ENCODE measurements at places on chromosomes 5 and 9.
A peak's percentile ranks its signal among the peaks of the same experiment; 100 is the strongest.

DNA sequence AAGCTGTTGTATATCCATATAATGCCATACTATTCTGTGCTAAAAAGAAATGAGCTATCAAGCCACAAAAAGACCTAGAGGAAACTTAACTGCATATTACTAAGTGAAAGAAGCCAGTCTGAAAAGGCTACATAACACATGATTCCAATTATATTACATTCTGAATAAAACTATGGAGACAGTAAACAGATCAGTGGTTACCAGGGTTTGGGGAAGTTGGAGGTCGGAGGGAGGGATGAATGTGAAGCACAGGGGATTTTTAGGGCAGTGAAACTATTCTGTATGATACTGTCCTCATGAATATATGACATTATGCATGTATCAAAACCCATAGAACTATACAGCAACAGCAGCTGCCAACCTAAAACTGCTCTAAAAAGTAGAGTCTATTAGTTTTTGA, 5.6 kb upstream of the RFK start:
- DNase-seq: no peak

- DNase-seq: no peak
Measured at GRCh38 chr5:35880156-35880555, 23.5 kb downstream of the IL7R start.

DNA sequence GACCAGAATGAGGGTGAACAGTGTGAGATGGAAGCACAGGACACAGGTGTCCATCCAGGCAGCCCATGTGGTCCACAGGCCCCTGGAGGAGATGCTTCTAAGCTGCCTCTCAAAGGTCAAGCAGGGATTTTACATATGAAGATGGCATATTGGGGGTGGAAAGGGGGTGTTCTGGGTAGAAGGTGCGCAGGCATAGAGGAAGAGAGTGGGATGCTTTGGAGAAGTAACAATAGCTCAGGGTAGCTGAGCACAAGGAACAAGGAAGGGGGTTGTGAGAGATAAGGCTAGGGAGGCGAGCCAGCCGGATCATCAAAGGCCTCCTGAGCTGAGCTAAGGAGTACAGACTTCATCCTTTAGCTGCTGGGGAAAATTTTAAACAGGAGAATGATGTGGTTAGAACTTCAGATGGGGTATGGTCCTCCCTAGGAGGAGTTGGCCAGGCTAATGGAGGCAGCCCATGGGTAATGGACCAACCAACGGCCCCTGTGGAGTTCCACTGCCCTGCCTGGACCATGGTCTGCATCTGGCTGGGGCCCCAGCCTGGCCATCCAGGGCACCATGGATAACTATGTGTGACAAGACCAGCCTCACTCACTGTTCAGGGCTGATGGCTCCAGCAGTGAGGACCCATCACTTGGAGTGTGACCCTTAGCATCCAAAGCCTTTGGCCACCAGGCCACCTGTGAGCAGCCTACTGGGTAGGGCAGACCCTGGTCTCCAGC, 86.8 kb upstream of the TBC1D2 start:
- DNase-seq: no peak

DNA sequence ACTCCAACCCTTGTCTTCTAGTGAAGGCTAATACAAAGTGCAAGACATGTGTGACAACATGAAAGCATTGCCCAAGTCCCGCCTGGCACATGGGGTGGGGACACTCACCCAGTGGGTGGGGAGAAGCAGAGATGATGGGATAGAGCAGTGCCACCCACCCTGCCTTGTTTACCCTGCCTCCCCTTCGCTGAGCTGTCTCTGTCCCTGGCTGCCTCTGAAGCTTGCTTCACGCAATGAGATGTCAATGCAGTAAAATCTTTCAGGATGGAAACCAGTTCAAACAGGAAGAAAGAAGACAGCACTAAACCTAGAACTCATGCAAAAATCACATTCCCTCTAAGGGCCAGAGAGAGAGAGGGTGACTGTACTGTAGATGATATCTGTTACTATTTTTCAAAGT, 148.0 kb downstream of the INSYN2B start:
- no peak for DNase-seq

GRCh38 chr5:89556215-89556913, 673.4 kb upstream of the MEF2C start:
- no peak for DNase-seq

- DNase-seq: no peak
Measured at GRCh38 chr5:154664869-154665268, 90.3 kb upstream of the LARP1 start.

DNA sequence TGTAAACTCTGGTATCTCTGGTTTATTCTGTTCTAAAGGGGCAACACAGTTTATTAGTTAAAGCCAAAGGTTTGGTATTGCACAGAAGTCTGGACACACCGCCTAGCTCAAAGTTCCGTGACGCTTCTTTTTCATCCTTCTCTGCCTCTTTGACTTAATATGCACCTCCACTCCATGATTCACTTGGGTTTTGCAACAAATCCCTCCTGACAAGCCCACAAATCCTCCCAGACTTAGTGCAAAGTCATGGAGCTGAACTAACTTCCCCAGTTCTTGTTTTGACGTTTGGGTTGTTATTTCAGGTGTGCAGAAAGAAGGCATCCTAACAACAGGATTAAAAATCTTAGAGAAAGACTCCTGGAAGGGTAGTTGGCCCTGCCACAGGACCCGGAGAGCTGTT, 441.6 kb upstream of the DMAC1 start:
- no peak for DNase-seq

DNA sequence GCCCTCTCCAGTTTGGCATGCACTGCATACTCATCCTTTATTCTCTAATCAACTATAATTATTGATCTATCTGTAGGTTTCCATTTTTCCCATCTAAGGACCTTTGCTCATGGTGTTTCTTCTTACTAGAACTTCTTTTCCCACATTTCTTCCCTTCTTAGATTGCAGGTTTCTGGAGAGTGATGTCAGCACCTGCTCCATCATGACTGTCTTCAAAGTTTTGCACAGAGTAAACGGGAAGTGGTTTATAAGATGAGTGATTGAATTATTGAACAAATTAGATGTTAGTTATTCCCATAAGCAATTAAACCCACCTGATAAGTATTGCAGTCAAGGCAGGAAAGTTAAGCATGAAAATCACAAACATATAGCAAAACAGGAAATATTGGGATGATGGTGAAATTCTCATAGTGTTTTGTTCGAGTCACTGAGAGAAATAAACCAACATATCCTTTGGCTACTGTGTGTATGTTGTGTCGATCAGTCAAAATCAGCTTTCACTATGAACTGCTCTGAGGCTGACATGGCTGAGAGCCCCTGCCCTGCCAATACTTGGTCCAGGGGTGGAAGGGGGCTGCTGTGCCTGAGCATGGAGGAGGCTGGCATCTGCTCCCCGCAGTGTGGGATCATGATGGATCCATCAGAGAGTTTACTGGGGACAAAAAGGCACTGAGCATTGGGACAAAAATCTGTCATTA, 45.5 kb upstream of the S1PR3 start:
- DNase-seq: no peak

DNA sequence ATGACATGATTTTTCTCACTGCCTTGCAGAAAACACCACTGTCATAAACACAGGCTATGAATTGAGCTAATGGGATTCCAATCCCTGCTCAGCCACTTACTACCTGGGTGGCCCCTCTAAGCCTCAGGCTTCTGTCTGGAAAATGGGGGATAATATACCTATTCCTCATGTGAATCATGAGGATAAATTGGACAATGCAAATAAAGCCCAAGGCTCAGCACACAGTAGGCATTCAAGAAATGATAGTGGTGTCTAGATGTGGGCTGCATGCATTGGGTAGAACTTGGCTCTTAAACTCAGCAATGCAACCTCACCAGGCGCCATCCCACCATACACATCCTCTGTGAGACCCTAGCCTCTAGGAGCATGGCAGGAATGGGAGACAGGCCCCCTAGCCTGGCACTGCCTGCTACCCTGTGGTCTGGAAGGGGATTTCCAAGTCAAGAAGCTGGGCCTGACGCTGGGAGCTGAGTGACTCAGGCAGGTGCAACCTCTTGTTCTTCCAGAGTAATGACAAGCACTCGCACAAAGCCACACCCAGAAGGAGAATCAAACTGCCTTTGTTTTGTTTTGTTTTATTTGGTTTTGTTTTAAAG, 2.3 kb upstream of the TNIP1 start:
- no peak for DNase-seq

- DNase-seq: no peak
Measured at GRCh38 chr5:93246090-93246855, 334.7 kb downstream of the NR2F1-AS1 start.

DNA sequence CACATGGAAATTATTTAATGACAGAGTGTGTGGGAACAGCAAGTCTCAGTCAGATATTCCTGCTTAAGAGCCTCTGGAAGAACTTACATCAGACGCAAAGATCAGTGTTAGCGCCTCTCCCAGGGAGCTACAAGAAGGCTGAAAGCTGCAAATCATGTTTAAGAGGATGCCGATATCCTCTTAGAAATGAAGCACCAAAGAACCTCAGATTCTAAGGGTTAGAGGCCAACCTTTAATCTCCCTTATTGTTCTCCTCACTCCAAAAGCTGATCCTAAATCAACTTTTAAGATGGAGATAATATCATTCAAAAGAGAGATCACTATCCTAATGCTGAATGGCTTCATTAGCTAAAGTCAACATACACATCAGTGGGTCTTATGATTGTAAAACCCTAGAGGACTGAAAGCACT, 160.6 kb downstream of the NFIB start:
- DNase-seq: no peak

DNA sequence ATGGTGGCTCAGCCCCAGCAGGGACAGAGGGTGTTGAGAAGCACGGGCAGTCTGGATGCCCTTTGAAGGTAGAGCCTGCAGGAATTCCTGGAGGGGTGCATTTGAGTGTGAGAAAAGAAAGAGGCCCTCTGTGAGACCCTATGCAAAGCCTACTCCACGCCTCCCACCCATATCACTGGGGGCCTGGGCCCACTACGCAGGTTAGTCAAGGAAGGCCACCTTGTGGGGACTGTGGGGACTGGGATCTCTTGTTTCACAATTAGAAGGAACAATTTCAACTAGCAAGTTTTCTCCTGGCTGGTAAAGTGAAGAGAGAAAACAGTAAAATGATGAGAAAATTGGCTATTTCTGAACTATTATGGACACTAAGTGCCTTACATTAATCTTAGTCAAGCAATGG, 486.2 kb upstream of the DAP start:
- DNase-seq: no peak

DNA sequence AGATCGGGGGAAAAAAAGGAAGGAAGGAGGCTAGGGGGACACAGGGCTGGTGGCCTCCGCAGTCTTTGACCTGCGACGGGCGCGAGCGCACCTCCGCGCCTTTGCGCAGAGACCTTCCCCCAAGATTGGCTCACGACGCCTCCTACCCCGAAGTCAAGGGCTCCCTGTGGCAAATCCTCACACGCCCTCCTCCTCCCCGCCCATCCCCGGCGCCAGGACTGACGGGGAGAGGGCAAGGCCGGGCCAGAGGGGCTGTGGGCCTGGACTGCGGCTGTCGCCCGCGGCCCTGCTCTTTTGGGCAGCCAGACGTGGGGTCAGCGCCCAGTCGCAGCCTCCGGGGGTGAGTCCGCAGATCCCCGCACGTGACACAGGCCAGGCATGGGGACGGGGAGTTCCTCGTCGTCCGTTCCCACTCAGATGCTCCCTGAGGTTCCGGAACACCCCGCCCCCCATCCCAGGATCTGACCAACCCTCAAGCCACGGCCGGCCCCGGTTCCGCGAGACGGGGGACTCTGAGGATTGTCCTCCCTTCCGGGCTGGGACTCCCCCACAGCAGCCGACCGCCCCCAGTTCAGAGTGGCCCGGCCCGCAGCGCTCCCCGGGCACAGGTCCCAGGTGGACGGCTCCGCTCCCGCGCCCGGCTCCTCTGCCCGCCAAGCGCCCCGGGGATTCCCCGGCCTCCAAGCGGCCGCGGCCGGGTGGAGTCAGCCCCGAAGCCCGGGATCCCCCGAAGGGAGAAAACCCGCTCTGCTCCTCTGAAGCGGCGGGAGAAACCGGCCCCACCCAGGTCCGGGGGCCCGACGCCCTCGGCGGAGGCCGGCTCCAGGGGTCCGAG, 543 bp upstream of the ANKRD33B start:
- DNase-seq: peak; percentile 69

DNA sequence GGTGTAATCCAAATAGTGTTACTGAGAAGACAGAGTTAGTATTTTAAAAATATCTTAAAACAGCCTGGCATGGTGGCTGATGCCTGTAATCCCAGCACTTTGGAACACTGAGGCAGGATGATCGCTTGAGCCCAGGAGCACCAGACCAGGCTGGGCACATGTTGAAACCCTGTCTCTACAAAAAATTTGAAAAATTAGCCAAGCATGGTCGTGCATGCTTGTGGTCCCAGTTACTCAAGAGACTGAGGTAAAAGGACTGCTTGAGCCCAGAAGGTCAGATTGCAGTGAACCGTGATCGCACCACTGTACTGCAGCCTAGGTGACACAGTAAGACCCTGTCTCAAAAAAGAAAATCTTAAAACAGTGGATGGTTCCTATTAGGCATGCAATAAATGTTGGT, 12.4 kb downstream of the IFNA1 start:
- DNase-seq: no peak

DNA sequence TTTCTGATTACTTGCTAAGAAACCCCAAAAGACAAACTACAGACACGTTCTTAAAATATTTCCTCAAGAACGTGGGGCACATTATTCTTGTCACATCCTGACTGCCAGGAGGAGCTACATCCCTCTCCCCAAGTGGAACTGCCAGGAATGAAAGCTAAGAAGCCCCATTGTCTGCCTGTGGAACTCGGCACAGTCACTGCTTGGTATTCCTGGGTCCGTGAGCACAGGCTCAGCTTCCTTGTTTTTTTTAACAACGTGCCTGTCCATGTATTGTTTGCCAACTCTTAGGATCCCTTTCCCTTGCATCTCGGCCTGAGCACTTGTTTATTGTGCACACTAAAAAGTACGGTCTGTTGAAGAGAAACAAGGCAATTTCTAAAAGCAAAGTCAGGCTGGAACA, 47.0 kb upstream of the SELENOP start:
- no peak for DNase-seq

- no peak for DNase-seq
Measured at GRCh38 chr5:110362261-110362660, 364.2 kb downstream of the TMEM232 start.

GRCh38 chr5:168426864-168427172, 59.5 kb upstream of the RARS1 start:
- no peak for DNase-seq

DNA sequence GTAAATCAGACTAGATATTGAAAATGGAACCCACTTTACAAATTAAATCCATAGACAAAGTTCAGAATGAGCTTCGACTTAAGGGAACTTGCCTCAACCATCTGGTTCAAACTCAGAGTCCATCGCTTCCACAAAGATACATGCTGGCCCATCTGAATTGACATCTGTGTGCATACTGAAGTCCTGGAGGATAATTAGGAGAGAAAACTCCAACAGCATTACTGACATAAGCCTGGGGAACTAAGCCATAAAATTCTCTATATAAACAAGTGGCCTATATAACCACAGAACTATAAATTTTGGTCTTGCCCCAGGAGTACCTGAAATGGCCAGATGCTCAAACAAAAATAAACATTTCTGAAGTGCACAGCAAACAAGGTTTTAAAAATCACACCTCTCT, 94.4 kb downstream of the IZUMO3 start:
- DNase-seq: no peak

GRCh38 chr5:166358127-166358830, 1933.2 kb upstream of the WWC1 start:
- DNase-seq: no peak

- DNase-seq: no peak
Measured at GRCh38 chr5:170571281-170571731, 67.5 kb downstream of the KCNIP1 start.

- no peak for DNase-seq
Measured at GRCh38 chr9:24096756-24097155, 270.7 kb upstream of the ELAVL2 start.

- no peak for DNase-seq
Measured at GRCh38 chr9:83639266-83639665, 16.3 kb downstream of the IDNK start.

- DNase-seq: no peak
Measured at GRCh38 chr5:74539986-74540385, 100.5 kb downstream of the ENC1 start.
